ENCODE measurements at places on chromosomes 11 and 22. TPM values are rescaled to one million over a fixed set of nuclear protein-coding genes. Genes with fewer than 3 reads are reported as not detected.

The SCN2B gene
- total RNA-seq, result 10.1 TPM

The TMEM45B gene
- not detected for total RNA-seq

DNA sequence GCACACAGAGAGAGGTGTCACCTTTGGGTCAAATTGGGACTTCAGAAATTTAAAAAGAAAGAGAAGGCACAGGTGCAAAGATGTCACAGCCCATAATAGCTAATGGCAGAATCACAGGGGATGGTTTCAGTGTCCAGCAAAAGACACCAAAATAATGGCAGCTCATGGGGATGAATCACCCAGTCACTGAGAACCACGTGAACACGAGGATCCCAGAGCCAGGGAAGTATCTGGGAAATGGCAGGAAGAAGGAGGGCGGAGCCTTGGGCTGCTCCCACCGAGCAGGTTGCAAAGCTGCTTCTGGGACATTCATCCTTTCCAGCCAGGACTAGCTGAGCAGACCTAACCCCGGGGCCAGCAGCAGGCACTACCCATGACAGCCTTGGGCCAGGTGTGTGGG is 45.6 kb downstream of the TRMU start:
- DNase-seq, result no peak

The SCN4B gene
- 11.3 TPM for total RNA-seq

DNA sequence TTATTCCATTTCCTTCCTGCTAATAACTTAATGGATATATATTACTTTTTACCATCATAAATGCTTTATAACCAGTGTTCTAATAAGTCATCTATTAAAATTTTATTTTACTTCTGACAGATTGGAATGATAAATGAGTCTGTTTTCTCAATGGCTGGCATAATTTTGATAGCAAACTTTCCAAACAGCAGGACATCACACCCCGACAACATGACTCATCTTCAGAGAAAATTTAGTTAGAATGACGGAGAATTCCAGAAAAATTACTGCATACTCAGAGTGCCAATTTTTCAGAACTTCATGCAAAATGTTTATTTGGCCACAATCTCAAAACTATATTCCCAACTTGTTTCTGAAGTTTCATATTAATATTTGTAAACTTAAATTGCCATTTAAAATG is 174.4 kb downstream of the SWAP70 start:
- no peak for DNase-seq

- no peak for DNase-seq
These were observed 9.9 kb downstream of the MTMR2 start for GRCh38 chr11:95913830-95914615.

DNA sequence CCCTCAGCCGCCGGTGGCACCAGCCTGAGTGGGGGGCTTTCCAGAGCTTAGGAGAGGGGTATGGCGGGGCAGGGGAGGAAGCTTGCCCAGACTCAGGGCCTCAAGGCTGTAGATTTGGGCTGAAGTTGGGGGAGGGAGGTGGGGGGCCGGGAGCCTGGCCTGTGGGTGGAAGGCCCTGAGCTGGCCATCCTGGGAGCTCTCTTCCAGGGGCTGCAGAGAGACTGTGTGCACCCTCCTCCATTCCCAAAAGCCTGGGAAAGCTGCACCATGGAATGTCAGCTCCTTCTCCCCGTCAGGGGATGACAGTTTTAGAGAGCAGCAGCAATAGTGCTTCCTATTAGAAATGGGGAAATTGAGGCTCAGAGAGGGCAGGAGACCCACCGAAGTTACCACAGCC is 1.0 kb downstream of the SYT12 start:
- no peak for DNase-seq

GRCh38 chr11:134841411-134841810 is 429.4 kb upstream of the B3GAT1 start:
- no peak for DNase-seq

The CNGA4 gene
- total RNA-seq, result not detected

The SAA4 gene
- total RNA-seq, result not detected

The SRSF8 gene
- total RNA-seq, result 37.2 TPM

- no peak for DNase-seq
These were observed 16.9 kb downstream of the CTTN start for GRCh38 chr11:70415191-70415590.

GRCh38 chr22:46761539-46762237 is 762 bp upstream of the TBC1D22A start:
- no peak for DNase-seq

The GAL3ST3 gene
- total RNA-seq, result 7.8 TPM

The A4GALT gene
- total RNA-seq, result 108 TPM

The RIMBP3B gene
- 0.06 TPM for total RNA-seq

The ST14 gene
- 2.9 TPM for total RNA-seq

The SNX32 gene
- not detected for total RNA-seq

The TPBGL gene
- total RNA-seq, result 0.42 TPM

- no peak for DNase-seq
These were observed 9.0 kb upstream of the VPREB1 start for GRCh38 chr22:22235558-22235957.

DNA sequence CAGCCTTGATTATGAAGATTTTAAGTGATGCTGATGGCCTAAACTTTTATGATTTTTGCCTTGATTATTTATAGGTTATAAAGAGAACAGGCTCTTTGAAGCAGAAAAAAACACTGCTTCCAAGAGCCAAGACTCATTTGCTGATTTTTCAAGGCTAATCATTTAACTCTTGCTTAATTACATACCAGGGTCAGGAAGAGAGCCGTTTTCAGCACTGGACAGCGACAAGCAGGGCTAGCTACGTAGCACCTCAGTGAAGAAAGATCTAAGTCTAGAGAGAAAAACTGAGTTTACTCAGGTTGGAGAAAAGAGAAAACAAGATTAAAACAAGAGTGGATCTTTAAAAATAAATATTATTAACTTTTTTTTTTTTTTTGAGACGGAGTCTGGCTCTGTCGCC is 615.4 kb upstream of the B3GAT1 start:
- DNase-seq, result peak; percentile 37

The PRG3 gene
- not detected for total RNA-seq

The FAT3 gene
- total RNA-seq, result 0.77 TPM

The TUBA8 gene
- 98.8 TPM for total RNA-seq

DNA sequence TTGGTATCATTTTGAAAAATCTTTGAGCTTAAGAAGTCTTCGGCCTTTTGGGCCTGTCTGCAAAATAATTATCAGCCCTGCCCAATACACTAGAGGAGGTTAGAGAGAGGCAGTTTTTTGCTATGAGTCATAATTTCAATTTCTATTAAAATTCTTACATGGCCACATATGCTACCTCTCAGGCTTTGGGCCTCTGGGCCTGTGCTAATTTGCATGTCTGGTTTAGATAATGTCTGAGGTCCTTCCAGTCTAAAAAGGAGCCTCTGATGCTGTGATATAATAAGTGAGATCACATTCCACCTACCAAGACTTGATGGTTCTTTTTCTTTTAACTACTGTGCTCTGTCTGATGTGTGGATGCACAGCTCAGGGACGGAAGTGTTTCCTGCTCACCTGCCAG is 70.8 kb downstream of the KCNJ1 start:
- DNase-seq, result no peak

DNA sequence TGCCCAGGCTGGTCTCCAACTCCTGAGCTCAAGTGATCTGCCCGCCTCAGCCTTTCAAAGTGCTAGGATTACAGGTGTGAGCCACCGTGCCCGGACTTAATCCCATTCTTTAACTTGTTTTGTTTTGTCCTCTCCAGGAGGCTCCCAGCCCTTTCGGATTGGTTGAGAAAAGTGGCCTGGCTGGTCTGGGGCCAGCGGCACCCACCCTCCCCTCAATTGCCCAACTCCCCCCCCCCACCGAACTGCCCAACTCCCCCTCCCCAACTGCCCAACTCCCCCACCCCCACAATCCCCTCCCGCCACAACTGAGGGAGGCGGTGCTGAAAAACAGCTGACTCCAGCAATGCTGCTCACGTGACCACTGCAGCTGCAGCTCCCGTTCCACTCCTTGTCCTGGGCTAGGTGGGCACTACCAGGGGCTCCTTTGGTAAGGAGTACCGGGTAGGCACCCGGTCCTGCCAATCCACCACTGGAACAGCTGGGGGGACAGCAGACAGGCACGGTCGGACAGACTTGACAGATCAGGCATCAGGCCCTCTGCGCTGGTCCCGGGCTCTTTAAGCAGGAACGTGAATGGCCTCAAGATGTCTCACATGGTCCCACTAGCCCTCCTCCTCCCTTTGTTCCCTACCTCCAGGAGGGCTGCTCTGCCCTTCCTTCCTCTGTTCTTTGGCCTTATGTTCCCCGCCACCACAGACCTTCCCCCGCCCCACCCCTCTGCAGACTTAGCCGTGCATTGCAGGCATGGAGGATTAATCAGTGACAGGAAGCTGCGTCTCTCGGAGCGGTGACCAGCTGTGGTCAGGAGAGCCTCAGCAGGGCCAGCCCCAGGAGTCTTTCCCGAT is at the start of gene TCN2:
Gene TCN2, plus strand, starts transcription at position 720 of the 845 bp plus-strand sequence. CDS start 158 bp downstream, outside the sequence.
- peak; percentile 76 for DNase-seq

GRCh38 chr11:116851626-116852025 is 14.2 kb upstream of the APOA1 start:
- DNase-seq, result no peak

GRCh38 chr11:73241300-73241699 is 23.2 kb downstream of the P2RY2 start:
- DNase-seq, result no peak

- no peak for DNase-seq
These were observed 35.6 kb downstream of the MPPED1 start for GRCh38 chr22:43447380-43447779.

The LAYN gene
- 5.8 TPM for total RNA-seq

The NLRX1 gene
- total RNA-seq, result 14.8 TPM

The ARHGAP32 gene
- 12.0 TPM for total RNA-seq

DNA sequence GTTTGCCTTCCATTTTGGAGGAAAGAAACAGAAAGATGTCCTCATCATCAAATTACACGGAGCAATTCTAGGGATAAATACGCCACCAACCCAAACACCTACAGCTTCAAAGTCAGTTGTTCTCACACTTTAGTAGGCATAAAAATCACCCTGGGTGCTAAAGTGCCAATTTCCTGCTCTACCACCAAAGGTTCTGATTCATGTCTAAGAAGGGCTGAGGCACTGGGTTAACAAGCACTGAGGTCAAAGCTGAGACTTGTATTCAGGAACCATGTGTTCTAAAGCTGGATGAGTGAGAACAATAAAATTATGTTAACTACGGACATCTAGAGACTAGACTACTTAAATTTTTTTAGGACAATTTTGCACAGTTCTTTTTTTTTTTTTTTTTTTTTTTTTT is 127.6 kb downstream of the MPPED2 start:
- no peak for DNase-seq

The DLG2 gene
- 7.4 TPM for total RNA-seq

GRCh38 chr22:48138427-48138826 is 1376.0 kb downstream of the TBC1D22A start:
- DNase-seq, result no peak

DNA sequence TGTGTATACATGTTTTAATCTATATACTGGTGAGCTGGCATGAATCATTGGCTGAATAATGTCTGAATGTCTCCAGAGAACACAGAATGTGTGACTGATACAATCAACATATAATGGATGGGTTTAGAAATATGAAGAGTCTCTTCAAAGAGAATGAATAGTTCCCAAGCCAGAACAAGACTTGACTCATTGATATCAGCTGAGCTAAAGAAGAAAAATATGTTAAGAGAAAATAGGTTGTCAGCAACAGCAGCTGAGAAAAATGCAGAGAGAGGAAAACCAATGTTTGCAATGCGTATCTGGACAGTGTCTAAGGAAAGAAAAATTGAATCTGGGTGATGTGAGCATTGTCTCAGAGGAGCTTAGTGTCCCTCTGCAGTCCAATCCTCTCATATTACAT is 1281.8 kb upstream of the TENM4 start:
- DNase-seq, result no peak

- DNase-seq, result no peak
These were observed 2.8 kb downstream of the CEP57 start for GRCh38 chr11:95793116-95793515.

GRCh38 chr11:49424136-49424535 is 215.7 kb upstream of the FOLH1 start:
- no peak for DNase-seq

DNA sequence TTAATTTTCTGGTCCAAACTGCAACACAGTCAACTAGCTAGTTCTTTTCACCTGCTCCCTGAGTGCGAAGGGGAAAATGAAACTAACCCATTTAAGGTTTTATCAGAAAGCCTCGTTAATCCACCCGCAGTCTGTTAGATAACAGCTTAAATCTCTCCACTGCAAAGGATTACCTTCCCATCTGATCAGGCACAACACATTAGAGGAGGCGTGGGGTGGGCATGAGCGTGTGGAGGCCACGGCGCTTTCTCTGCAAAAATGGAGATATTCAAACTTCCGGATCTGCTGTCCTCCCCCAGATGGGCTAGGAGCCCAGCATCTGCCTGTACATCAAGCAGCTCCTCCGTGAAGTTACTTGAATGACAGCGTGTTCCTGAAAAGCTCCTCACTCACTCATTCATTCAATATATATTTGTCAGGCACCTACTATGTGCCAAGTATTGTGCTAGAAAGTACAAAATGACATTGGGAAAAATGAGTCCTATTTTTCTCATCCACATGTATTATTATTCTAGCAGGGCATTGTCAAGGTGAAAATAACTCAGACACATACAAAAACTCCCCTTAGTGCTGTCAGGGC is 13.5 kb upstream of the ANKK1 start:
- no peak for DNase-seq

The ANGPTL5 gene
- total RNA-seq, result 1.4 TPM

The KCNJ1 gene
- not detected for total RNA-seq

GRCh38 chr11:4466871-4467442 is 15.5 kb upstream of the OR52K1 start:
- no peak for DNase-seq

The SCGB1A1 gene
- not detected for total RNA-seq

GRCh38 chr11:29782447-29782846 is 234.4 kb downstream of the KCNA4 start:
- no peak for DNase-seq

The GRIA4 gene
- not detected for total RNA-seq

The KRTAP5-2 gene
- not detected for total RNA-seq

The ACTN3 gene
- 0.15 TPM for total RNA-seq
